ENCODE measurements at places on chromosomes 6 and 20. TPM values are rescaled to one million over a fixed set of nuclear protein-coding genes. Genes with fewer than 3 reads are reported as not detected.

The MUC21 gene
- total RNA-seq, result 1.1 TPM

The VEGFA gene
- total RNA-seq, result 231 TPM

The CYP39A1 gene
- 7.8 TPM for total RNA-seq

The RSPO3 gene
- 6.2 TPM for total RNA-seq

DNA sequence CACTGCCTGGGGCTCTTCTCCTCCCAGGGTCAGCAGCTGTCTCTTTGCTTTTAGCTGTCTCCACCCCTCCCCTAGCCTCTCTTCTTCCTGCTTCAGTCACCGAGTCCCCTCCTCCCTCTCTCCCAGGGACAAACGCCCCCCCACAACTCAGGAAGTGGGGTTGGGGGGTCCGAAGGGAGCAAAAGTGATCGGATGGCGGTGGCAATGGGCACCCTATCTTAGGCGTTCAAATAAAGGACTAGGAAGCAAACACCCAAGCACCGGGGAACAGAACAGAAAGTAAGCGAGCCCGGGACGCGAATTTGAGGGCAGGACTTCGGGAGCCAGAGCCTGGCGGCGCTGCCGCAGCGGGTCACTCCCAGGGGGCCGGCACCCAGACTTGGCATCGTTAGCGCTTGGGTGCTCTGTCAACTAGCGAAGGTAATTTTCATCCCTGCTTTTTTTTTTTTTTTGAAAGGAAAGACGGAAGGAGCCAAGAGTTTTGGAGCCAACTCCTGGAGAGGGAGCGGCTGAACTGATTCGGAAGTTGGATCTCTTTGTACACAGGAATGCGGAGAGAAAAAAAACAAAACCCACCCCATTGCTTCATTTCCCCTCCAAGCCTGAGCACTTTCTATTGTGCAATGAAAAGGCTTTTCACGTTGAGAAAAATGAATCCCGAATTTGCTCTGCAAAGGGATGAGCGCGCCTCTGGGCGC lies 815 bp upstream of the ITPR3 start:
- peak overlapping the region; percentile 82 for H3K4me3 ChIP-seq
- H3K27ac ChIP-seq, result peak overlapping the region; percentile 95
- H3K4me1 ChIP-seq, result peaks cover 35% of the 10 kb centered on the region

DNA sequence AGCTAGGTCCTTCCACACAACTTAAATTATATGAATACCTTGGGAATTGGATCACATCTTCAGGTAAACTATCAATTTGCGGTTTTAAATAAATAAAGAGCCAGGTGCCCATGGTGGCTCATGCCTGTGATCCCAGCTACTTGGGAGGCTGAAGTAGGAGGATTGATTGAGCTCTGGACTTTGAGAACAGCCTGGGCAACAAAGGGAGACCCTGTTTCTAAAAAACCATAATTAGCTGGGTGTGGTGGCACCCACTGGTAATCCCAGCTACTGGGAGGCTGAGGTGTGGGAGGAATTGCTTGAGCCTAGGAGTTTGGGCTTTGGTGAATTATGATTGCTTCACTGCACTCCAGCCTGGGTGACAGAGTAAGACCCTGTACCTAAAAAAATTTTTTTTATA lies 3.4 kb downstream of the GMNN start:
- peaks cover 6% of the 10 kb centered on the region for H3K4me1 ChIP-seq
- no peak overlapping the region for H3K4me3 ChIP-seq
- H3K27me3 ChIP-seq, result no peaks in the 10 kb centered on the region
- DNase-seq, result no peak
- peaks cover 8% of the 10 kb centered on the region for H3K36me3 ChIP-seq

GRCh38 chr6:55528624-55529023 lies 50.4 kb downstream of the HMGCLL1 start:
- DNase-seq, result no peak
- H3K27ac ChIP-seq, result no peak overlapping the region
- H3K4me1 ChIP-seq, result no peaks in the 10 kb centered on the region
- H3K36me3 ChIP-seq, result no peaks in the 10 kb centered on the region
- no peak overlapping the region for H3K4me3 ChIP-seq

GRCh38 chr6:151403919-151404308 lies 12.6 kb upstream of the ZBTB2 start:
- H3K27ac ChIP-seq, result no peak overlapping the region
- no peaks in the 10 kb centered on the region for H3K27me3 ChIP-seq
- DNase-seq, result no peak
- no peak overlapping the region for H3K4me3 ChIP-seq

- no peaks in the 10 kb centered on the region for H3K4me1 ChIP-seq
- H3K27ac ChIP-seq, result no peak overlapping the region
- no peak overlapping the region for H3K4me3 ChIP-seq
- no peaks in the 10 kb centered on the region for H3K27me3 ChIP-seq
- no peak for DNase-seq
- no peaks in the 10 kb centered on the region for H3K36me3 ChIP-seq
Measured at GRCh38 chr20:13022401-13023155, 13.8 kb downstream of the SPTLC3 start.

DNA sequence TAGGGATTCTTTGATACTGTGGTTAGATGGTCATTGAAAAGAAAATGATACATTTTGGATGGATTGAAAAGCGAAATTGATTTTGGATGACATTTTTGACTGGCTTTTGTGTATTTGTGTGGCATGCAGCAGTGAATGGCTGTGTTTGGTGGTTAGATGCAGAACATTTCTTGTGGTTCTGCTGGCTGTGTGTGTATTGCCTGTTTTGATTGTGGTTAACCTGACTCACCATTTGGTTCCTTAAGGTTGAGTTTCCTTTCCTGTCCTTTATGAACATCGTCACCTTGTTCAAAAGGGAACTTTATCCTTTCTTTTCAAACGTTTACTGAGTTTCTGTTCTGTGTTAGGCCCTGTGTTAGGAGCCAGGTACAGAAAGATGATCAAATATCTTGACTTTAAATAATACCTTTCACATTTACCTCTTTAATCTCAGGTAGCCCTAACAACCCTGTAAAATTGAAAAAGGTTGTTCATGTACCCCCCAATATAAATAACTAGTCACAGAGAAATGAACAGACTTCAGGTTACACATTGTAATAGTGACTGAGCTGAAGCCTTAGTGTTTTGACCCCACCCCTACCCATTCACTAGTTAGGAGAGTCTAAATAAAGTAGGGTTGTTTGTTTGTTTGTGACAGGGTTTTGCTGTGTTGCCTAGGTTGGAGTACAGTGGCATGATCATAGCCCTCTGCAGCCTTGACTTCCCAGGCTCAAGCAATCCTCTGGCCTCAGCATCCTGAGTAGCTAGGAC lies 23.8 kb downstream of the ANKS1A start:
- DNase-seq, result no peak
- H3K4me1 ChIP-seq, result peaks cover 16% of the 10 kb centered on the region
- H3K27me3 ChIP-seq, result no peaks in the 10 kb centered on the region
- H3K4me3 ChIP-seq, result no peak overlapping the region

DNA sequence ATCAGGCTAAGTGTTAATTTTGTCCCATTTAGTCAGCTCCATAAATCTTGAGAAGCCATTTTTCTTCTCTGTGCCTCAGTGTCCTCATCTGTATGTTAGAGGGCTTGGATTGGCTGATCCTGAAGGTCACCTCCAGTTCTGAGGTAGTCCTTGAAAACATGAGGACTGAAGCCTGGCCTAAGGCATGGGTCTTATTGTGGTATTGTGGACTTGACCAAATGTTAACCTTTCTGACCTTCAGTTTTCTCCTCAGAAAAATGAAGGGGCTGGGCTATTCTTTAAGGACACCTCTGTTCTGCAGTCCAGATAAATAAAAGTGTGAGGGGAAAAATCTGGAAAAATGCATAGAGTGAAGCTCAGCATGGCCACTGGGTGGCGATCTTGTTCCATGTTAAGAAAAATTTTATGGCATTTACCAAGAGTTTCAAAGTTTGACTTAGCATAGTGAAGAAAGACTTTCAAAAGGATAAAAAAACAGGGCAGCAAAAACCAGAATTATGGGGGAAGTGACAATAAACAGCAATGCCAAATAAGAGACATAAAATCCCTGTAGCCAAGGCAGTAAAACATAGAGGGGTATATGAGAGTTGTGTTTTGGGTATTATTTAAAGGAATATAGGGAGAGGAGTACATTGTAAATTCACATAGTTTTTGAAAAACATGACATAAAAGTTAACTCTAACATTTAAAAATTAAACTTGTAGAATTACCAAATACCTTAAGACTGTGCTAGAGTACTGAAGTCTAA lies 13.2 kb upstream of the TFB1M start:
- peaks cover 4% of the 10 kb centered on the region for H3K4me1 ChIP-seq
- DNase-seq, result no peak
- no peaks in the 10 kb centered on the region for H3K36me3 ChIP-seq
- H3K4me3 ChIP-seq, result no peak overlapping the region

GRCh38 chr20:40706977-40707582 lies 18.0 kb upstream of the MAFB start:
- H3K4me1 ChIP-seq, result no peaks in the 10 kb centered on the region
- no peaks in the 10 kb centered on the region for H3K27me3 ChIP-seq
- no peak for DNase-seq
- H3K36me3 ChIP-seq, result no peaks in the 10 kb centered on the region
- H3K27ac ChIP-seq, result no peak overlapping the region
- H3K4me3 ChIP-seq, result no peak overlapping the region

DNA sequence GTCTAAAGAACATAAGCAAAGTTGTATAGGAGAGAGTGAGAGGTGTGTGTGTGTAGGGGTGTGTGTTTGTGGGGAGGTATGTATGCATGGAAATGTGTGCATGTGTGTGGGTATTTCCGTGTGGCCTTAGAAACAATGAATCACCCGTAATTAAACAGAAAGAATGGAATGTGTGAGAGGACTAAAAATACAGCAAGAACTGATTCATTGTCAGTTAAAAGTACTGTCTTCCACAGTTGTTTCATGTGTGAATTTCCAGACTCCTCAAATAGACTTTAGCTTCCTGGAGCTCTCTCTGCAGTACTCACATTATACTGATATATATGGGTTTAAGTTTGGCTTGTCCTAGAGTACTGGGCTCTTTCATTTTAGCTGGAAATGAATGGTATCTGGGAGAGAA lies 145.7 kb downstream of the RIMS1 start:
- no peaks in the 10 kb centered on the region for H3K36me3 ChIP-seq
- no peaks in the 10 kb centered on the region for H3K27me3 ChIP-seq
- no peak overlapping the region for H3K4me3 ChIP-seq
- no peak overlapping the region for H3K27ac ChIP-seq
- no peak for DNase-seq

GRCh38 chr20:20630551-20630950 lies 81.9 kb downstream of the RALGAPA2 start:
- DNase-seq, result no peak
- H3K36me3 ChIP-seq, result peaks cover 96% of the 10 kb centered on the region
- H3K4me3 ChIP-seq, result no peak overlapping the region
- no peaks in the 10 kb centered on the region for H3K27me3 ChIP-seq

DNA sequence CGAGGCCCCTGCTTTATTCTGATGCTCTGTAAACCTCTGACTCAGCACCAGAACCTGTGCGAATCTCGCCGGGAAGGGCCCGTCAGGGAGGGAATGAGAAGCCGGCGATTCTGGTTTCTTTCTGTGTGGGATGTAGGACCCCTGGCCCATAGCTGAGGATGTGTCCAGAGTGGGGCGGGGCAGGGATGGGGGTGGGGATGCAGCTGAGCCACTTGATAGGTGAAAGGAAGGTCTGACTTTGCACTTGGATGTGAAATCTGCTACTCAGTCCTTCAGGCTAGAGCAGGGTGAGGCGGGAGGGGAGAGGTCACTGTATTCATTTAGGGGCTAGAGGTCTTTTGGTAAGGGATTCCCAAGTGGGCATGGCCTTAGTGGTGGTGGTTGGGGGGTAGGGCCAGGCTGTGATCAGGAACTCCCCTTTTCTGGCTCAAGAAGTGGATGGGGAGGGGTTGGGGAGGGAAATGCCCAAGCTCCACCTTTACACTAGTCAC lies 2.3 kb downstream of the TOX2 start:
- peaks cover 3% of the 10 kb centered on the region for H3K4me1 ChIP-seq
- H3K27me3 ChIP-seq, result peaks cover 30% of the 10 kb centered on the region
- no peaks in the 10 kb centered on the region for H3K36me3 ChIP-seq
- no peak overlapping the region for H3K27ac ChIP-seq
- DNase-seq, result peak; percentile 51

DNA sequence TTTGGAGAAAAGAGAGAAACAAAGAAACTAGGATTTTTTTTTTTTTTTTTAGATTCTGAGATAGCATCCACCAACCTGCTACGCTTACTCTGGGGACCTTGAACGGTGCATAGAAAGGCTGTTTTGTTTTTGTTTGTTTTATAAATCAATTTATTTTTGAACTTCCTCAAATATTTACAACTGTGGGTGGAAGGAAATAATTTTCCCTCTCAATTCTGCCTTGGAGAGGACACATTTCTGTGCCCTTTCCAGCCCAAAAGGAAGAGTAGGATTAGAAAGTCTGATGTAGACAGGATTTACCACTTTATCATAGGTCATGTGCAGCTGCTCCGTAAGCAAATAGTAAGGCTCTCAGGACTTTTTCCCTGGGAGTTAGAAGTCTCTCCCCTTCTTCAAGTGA lies 190.5 kb downstream of the NKAIN2 start:
- H3K36me3 ChIP-seq, result no peaks in the 10 kb centered on the region
- H3K27ac ChIP-seq, result no peak overlapping the region
- H3K4me3 ChIP-seq, result no peak overlapping the region

- no peak for DNase-seq
- H3K4me1 ChIP-seq, result no peaks in the 10 kb centered on the region
- no peak overlapping the region for H3K4me3 ChIP-seq
- H3K27me3 ChIP-seq, result no peaks in the 10 kb centered on the region
Measured at GRCh38 chr6:104754788-104755409, 104.8 kb downstream of the HACE1 start.

DNA sequence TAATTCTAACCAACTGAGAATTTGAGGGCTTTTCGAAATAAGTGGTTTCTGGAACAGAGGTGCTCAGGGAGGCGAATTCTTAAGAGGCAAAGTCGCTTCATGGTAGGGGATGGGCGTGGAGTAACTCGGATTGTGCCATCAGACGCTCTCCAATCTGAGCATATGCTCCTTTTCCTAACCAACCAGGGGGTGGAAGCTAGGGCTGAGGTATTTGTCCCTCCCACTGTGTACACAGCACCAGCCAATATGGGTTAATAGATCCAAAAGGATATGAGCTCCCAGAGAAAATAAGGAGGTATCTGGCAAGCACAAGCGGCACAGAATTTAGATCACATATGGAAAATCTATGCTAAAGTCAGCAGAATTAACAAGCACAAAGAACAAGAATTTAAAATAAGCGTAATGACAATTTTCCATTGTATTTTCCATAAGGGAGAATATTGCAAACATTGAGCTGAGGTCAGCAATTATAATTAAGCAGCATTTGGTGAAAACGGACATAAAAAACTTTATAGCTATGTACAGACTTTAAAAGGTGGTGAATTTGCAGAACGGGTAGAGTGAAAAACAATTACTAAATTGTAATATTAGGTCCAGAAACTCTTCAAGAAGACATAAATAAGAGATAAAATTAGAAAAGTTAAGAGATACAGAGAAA lies 55.0 kb upstream of the PHACTR1 start:
- H3K36me3 ChIP-seq, result no peaks in the 10 kb centered on the region
- H3K27ac ChIP-seq, result no peak overlapping the region
- DNase-seq, result no peak
- H3K4me3 ChIP-seq, result no peak overlapping the region
- H3K27me3 ChIP-seq, result no peaks in the 10 kb centered on the region
- H3K4me1 ChIP-seq, result no peaks in the 10 kb centered on the region

GRCh38 chr6:11263291-11263775 lies 30.9 kb upstream of the NEDD9 start:
- no peak overlapping the region for H3K4me3 ChIP-seq
- DNase-seq, result peak; percentile 72
- H3K4me1 ChIP-seq, result peaks cover 33% of the 10 kb centered on the region
- H3K36me3 ChIP-seq, result no peaks in the 10 kb centered on the region
- peak overlapping the region; percentile 66 for H3K27ac ChIP-seq

GRCh38 chr6:161536224-161536630 lies 262.4 kb upstream of the AGPAT4 start:
- no peak for DNase-seq
- H3K4me1 ChIP-seq, result no peaks in the 10 kb centered on the region
- H3K36me3 ChIP-seq, result no peaks in the 10 kb centered on the region
- no peak overlapping the region for H3K4me3 ChIP-seq
- no peak overlapping the region for H3K27ac ChIP-seq
